ENCODE measurements at places on chromosomes 3 and 15.

DNA sequence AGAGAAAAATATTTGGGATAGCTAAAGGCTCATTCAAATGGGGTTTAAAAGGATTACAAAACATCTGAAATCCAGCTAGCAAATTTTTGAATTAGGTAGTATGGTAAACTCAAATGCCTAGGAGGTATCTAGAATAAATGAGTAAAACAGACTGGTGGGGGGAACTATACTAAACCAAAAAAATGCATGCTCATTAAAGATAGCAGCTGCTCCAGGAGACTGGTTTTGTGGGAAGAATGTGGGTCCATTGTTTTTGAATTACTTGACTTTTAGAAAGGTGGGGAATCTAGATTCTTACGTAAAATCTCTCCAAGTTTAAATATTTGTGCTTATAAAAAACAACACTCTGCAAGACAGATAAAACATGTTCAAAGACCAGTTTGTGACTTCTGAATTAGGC is 73.8 kb downstream of the LEKR1 start:
- no peak for DNase-seq

GRCh38 chr3:156207802-156208685 is 87.7 kb downstream of the KCNAB1 start:
- no peak for DNase-seq

GRCh38 chr3:18579661-18580060 is 154.5 kb upstream of the SATB1 start:
- no peak for DNase-seq

DNA sequence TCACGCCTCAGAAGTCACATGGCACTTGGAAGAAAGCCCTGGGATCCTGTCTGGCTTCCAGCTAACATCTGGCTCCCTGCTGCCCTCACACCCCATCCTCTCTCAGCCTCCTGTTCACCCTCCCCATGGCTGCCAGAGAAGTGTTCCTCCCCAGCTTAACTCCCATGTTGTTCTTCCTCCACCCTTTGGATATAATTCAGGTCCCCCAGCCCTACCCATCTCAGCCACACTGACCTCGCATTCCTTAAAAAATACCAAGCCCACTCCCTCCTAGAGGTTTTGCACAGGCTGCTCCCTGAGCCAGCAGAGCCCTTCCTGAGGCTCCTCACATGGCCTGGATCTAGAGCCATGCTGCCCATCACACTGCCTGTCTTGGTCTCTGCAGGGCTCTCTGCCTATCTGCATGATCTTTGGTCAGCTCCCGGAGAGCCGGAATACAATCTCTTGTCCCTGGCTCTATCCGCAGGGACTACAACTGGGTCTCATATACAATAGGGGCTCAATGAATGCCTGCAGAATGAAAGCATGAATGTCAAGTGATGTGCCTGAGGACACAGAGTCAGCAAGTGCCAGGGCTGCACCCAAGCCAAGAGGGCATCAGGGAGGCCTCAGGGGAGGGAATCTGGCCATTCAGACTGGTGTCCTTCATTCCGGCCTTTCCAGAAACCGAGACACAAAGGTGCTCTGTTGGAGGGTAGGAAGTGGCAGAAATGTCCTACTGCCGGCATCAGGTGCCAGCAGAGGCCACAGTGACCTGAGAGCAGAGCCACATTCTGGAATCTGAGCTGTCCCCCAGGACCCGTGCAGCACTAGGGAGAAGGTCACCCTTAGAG is 3.8 kb upstream of the TKT start:
- DNase-seq = no peak

DNA sequence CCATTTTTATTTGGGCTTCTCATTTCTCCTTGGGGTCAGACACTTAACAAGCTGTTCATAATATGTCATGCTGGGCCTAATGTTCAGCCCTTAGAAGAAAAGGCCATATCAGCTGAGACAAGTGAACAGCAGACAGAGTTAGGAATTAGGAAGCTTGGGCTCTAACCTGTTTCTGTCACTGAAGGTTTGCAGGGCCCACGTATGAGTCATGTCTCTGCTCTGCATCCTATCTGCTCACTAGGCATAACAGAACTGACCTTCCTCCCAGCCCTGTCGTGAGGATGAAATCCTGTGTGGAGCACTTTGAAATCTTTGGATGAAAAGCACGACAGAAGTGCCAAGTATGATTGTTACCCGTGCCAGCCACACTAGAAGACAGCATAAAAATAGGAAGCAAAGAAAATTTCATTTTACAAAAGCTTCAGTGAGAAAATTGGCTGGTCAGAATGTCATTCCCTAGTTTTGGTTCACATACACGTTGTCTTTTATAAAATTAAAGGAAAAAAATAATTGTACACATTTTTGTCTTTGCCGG is 26.5 kb upstream of the CD47 start:
- no peak for DNase-seq

DNA sequence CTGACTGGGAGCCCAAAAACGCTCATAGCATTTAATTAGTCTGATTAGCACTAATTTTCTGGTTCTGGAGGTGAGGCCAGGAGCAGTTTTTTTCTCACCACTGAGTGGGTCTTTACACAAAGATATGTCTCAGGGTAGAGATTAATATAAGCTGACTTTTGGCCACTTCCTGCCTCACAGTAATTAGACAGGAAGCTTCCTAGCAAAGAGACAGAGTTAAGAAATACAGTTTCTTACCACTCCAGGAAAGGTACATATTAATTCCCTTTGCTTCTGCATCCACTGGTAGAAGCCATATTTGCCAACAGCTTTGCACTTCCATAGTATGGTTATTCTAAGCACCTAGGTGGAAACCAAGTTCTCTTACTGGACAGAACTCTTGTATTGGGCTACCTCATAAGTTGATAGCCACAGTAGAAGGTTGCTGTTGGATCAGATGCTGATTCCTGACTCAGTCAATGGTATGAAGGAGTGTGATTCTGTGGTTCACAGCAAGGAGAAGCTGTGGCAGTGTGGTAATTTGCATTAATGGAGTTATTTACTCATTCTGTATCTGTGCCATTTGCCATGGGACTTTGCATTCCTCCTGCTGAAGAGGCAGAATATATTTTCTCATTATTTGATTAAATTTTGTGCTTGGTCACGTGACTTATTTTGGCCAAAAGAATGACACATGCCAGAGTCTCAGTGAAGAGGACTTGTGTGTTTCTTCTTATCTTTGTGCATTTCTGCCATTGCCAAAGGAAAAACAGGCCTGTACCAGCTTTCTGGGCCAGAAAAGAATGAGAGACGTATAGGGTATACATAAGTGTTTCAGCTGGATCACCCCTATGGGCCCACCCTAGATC is 17.5 kb upstream of the ZBTB20 start:
- DNase-seq = no peak

DNA sequence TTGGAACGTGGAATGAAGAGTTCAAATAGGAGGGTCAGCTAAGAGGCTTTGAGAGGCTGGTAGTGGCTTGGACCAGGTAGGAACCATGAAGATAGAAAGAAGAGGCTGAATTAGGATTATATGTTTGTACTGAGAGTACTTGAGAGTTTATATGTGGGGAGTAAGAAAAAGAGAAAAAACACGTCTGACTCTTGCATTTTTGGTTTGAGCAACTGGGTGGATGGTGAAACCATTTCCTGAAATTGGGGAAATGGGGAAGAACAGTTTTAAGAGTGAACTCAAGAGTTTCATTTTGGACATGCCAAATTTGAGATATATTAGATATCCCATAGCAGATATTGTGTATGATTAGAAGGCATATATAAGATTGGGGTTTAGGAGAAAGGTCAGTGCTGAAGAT is 92.9 kb upstream of the TNIK start:
- DNase-seq = no peak

Data from activated T-helper 1 cell treated with anti-CD3 and anti-CD28 coated beads, Interleukin-2, amount 50 U/mL, for 16 hours (primary cell).